HFF-Myc (cell line): ENCODE measurements at places on chromosomes 16 and 17.
A peak's percentile ranks its signal among the peaks of the same experiment; 100 is the strongest.

DNA sequence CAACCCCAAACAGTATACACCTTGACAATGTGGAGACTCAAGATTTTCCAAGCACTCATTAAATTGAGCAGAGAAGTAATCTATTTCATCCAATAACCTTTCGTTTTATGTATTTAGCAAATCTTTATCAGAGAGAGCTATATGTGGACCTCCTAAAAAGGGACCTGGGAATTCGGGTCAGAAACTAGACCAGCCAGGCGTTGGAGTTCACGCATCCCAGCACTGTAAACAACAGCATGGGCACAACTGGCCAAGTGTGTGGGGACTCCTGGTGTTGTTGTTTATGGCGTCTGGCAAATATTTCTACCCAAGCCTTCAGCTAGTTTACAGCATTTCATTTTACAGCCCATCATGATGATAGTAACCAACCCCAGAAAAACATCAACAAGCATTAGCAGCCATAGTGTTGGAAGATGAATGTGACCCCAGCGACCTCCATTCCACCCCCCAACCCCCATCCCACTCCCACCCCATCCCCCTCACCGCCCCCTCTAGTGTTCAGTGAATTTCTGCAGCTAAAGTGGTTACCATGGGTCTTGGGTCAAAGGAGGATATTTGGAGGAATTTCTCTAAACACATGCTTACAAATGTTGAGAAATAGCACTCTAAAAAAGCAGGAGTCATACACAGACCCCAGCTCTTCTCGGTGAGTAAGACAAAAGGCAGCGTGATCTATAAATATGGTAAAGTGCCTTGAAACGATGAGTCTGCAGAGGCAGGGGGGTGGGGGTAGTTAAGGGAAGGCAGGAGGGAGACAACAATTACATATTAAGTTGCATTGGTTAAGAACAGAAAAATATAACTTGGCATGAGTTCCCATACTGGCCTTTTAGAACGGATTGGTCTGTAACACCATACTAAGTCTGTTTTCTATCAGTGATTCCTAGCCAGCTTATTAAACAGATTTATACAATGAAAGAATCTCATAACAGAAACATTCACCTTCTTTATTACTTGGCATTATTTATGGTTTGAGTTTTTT is 91.4 kb upstream of the TBX2 start:
- DNase-seq, result peak; percentile 96

DNA sequence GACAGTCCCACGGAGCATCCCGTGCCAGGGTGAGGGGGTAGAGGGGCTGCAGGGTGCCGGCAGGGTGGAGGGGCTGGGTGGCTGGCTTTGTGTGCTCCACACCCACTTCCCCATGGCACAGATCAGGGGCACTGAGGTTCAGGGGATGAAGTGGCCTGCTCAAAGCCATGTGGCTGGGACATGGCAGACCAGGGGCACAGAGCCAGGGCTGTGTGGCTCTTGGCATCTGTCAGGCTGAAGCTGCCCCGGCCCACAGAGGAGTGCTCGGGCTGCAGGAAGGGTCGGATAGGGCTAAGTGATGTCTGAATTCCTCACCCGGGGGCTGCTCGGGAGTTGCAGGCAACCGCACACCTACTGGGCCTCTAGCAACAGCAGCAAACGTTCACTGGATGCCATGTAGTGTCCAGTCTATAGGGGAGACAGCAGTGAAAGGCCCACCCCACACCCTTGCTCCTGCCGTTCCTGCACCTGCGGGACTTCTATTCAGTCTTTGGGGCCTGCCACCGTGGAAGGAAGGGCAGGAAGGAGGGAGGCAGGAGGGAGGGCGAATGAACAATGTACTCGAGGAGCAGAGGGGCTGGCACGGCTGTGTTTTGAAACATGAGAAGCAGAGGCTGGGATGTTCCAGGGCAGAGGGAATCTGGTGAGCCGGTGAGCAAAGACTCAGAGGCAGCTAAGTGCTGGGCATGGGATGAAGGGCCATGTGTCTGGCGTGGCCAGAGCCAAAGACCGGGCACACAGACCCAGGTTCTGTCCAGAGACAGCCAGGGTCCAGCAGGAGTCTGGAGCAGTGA is 15.1 kb downstream of the SLC5A10 start:
- DNase-seq, result no peak

DNA sequence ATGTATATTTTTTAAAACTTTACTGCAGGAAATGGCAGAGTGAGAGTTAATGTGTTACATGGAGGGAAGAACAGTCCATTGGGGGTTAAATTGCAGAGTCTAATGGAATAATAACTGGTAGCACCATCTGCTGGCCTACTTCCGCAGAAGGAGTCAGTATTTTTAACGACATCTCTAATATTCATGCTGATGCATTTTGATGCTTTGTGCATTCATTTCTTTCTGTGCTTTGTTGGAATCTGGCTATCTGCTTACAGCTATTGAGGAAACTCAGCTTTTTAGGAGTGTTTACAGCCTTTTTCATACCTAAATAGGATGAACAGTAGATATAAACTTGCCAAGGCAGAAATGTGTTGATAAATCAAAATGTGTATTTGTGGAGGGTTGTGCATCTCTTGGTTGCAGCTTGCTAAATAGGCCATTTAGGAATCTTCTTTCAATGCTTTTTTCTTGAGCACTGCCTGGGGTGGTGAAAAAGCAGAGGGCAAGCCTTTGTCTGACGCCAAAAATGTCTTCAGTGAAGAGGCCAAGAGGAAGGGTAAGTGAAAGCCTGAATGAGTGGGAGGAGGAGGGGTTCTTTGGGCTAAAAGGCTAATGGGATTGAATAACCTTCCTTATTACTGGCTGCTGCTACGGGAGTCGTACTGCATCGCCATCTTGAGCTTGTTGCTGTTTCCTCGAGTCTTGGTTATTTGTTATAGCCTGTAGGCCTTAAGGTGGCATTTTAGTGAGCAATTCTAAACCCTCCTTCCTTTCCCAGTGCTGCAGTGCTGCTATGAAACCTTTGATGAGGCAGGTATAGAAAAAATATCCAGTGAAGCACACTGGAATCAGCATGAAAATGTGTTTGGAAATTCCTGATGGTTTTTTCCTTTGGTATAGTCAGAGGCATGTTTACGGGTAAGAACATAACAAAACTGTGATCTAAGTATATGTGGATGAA is 153.3 kb downstream of the CHD9 start:
- peak; percentile 75 for DNase-seq

DNA sequence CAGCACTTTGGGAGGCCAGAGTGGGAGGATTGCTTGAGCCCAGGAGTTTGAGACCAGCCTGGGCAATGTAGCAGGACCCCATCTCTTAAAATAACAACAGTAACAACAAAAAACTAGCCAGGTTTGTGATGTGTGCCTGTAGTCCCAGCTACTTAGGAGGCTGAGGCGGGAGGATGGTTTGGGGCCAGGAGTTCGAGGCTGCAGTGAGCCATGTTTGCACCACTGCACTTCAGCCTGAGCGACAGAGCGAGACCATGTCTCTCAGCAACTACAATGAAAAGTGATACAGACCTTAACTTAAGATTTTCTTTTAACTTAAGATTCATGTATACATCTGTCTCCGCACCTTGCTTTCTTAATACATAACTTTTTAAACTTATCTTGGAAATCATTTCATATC is 17.2 kb downstream of the NKD1 start:
- DNase-seq, result no peak

DNA sequence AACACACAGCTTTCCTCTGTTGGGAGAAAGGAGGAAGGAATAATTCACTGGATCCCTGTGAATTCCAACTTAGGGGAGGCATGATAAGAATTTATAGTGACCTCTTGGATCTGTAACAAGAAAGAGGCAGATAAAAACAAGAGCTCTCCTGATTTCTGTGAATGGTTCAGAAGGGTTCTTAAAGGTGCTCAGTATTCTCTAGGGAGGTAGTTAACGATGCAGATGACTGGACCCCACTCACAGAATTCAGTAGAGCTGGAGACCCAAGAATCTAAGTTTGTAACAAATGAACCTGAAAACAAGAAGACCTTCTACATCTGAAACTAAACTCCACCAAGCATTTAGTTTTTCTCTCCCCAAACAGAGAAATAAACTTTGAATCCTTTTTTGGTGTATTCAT is 8.6 kb downstream of the ZNRF1 start:
- no peak for DNase-seq

GRCh38 chr16:57372372-57373116 is at the start of gene CX3CL1:
Gene CX3CL1, plus strand, starts transcription at chr16:57372490. Its CDS starts 79 bp downstream, at chr16:57372569.
- no peak for DNase-seq

DNA sequence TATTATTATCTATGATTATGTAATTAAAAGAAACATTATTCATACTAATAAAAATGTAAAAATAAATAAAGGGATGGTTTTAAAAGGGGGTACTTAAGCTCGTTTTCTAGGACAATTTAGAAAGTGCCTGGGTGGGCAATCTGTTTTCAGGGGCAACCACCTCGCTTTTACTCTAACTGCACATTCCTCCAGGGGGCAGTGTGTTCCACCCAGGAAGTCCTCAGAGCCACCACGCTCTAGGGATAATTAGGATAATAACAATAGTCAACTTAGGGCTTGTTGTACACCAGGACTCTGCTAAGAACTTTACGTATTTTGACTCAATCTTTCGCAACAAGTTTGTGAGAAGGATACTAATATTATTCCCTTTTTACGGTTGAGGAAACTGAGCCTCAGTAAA is 396.7 kb upstream of the MAF start:
- no peak for DNase-seq

GRCh38 chr17:49442041-49442440 is 27.4 kb upstream of the PHB1 start:
- no peak for DNase-seq

DNA sequence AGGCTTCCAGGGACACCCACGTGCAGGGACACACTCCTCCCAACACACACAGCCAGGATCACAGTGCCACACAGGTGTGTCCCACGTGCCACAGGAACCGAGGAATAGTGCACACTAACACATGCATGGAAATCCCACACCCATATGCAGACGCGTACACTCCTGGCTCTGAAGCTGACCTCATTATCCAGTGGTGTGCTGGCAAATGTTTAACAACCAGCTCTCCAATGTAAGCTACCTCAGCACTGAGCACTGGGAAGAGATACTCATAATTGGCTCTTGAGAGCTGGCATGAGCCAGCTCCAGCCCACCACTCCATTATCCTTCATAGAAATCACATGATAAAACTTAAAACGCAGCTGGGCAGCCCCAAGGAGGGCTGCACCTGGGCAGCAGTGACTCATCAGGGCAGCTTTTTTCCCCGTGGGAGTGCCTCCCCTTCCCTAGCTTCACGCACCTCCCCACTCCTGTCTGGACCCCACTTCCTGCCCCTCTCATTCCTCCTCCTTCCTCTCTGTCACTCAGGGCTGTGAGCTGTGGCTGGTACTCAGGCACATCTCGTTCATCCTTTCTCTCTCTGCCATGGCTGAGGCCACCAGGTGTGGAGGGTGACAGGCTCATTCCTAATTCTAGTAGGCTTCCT is 14.9 kb upstream of the TBX21 start:
- no peak for DNase-seq

- peak; percentile 11 for DNase-seq
Measured at GRCh38 chr16:59459806-59460205, 725.7 kb upstream of the GOT2 start.

DNA sequence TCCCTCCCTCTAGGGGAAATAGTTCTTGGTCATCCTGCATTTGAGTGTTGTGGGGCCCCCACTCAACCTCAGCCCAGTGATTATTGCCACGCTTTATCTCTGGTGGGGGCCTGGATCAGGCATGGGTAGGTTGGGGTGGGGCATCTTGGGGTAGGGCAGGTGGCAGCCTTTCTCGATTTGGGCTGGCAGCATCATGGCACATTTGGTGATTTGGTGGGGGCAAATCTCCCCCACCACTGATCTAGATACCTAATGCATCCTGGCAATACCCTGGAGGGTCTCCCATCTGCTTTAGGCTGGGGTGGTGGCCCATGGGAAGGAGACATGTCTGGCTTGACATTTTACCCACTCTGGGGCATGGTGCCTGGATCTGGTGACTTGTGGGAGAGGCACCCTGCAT is 40.2 kb downstream of the NLRP1 start:
- DNase-seq, result no peak

- no peak for DNase-seq
Measured at GRCh38 chr17:15351478-15351840, 10.1 kb upstream of the TEKT3 start.

- DNase-seq, result no peak
Measured at GRCh38 chr16:16063683-16064082, 114.3 kb downstream of the ABCC1 start.

DNA sequence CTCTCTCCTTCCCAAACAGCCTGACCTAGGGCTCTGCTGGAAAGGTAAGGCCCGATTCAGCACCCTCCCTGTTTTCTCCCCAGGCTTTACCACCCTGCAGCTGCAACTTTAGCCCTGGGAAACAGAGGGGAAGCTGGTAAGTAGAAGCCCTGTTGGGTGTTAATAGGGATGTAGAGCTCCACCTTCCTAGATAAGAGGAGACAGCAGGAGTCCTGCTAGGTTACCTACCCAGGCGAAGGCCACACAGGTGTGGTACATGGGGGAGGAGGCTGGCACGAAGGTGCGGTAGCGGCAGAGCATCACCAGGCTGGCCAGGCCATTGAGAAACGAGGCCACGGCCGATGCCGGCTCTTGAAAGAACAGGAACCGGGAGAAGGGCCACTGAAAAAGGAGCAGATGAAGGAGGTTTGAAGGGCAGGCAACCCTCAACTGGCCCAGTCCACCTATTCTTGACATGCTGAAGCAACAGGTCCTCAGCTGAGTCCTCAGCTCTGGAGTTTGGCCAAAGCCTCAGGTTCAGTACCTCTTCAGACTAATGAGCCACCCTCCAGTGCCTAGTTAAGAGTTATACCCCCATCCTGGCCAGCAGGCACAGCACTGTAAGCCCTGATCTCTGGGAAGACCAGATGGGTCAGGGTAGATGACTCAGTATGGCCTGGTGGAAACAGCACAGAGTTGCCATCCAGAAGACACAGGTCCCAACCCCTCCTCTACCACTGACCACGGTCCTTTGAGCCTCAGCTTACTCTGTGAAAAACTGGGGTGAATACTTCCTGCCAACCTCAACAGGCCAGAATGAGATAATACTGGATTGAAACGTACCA is 3.3 kb downstream of the PGAP3 start:
- no peak for DNase-seq

DNA sequence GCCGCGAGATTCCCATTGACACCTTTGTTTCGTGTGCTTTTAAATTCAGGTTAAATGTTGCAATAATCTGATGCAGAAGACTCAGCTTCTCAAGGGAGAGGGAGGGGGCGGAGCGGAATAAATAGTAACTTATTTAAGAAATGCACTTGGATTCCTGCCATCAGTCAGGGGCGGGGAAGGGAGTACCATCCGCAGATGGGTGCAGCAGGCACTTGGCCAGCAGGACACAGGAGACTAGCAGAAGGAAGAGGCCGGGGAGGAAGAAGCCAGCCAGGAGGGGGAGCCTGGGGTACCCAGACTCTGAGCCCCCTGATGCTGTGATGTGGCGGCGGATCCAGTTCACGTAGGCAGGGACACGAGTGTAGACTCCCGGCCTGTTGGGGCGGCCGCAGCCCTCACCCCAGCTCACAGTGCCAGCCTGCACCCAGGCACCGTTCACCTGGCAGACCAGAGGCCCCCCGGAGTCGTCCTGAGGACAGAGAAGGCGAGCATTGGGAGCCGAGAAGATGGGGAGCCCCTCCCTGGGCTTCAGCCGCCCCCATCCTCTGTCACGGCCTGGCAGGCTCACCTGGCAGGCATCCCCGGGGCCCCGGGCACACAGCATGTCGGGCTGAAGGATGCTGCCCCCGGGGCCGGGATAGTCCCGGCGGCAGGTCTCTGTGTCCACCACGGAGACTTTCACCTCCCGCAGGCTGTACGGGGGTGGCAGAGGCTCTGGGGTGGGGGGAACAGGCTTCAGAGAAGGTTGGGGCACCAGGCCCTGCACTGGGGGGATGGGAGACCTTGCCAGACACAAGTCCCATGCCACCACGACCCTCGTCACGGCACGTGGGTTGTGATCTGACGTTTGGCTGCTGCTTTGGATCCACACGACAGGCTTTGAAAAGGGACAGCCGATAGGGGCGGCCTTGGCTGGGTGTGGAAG is 3.2 kb downstream of the TPSG1 start:
- DNase-seq, result no peak
